ENCODE measurements at places on chromosomes 11 and 22. TPM values are rescaled to one million over a fixed set of nuclear protein-coding genes. Genes with fewer than 3 reads are reported as not detected.

- no peaks in the 10 kb centered on the region for H3K27me3 ChIP-seq
- H3K4me3 ChIP-seq, result no peak overlapping the region
- DNase-seq, result no peak
- no peak overlapping the region for H3K27ac ChIP-seq
- peaks cover 52% of the 10 kb centered on the region for H3K36me3 ChIP-seq
Observed at GRCh38 chr11:119025978-119026766, 4.5 kb downstream of the SLC37A4 start.

The TEF gene
- total RNA-seq, result 4.6 TPM

The OLFML1 gene
- total RNA-seq, result 0.16 TPM

DNA sequence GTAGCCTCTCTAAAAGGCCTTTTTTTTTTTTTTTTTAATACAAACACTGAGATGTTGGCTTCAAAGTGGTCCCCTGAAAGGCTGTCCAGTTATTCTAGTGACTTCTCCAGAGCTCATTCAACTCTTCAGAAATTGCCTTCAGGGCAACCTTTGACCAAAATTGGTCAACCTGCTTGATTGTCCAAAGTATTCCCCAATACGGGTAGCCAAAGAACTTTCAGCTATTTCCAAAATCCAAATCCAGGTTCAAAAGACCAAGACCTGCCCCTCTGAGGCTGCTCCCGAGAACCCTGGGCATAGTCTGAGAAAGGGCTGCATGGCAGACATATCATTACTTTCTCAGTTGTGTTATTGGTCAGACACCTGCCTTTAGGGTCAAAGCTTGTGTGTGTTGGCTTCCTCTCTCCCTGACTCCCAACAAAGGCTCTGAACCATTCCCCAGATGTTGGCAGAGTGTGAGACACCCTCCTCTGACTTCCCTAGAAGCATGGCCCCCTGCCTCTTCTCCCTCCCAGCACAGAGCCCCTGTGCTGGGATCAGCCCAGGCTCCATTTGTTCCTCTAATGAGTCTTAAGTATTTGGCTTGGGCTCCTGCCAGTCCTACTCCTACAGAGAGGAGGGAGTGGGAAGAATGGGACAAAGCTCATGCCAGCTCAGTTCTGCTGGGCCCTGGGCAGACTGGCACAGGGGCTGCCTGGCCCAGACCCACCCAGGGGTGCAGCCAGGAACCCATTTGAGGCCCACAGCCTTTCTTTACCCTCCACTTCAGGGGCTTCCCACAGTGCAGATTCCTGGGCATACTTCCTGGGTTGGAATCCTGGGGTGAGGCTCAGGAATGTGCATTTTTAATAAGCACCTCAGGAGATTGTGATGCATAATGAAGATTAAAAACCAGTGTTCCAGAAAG is 30.3 kb downstream of the TNKS1BP1 start:
- H3K27ac ChIP-seq, result no peak overlapping the region
- H3K4me1 ChIP-seq, result no peaks in the 10 kb centered on the region
- H3K4me3 ChIP-seq, result no peak overlapping the region
- DNase-seq, result no peak
- peaks cover 4% of the 10 kb centered on the region for H3K36me3 ChIP-seq

- peaks cover 35% of the 10 kb centered on the region for H3K36me3 ChIP-seq
- no peak overlapping the region for H3K4me3 ChIP-seq
- no peaks in the 10 kb centered on the region for H3K27me3 ChIP-seq
- no peak overlapping the region for H3K27ac ChIP-seq
- no peak for DNase-seq
Observed at GRCh38 chr11:113817162-113817561, 37.6 kb downstream of the CLDN25 start.

The ACTN3 gene
- total RNA-seq, result 0.26 TPM

DNA sequence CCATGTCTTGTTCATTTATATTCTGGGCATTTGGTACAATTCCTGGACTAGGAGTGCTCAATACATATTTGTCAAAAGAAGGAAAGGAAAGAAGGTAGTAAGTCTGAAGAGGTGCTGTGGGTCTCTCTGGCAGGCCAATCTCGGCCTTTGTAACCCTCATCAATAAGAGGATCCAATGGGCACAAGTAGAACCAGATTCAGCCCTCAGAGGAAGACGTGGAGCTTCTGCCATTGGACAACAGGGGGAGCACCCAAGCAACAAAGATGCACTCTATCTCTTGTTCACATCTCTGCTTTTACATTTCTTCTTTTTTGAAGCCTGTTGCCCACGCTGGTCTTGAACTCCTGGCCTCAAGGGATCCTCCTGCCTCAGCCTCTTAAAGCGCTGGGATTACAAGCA is 2.2 kb upstream of the VPS11 start:
- H3K27me3 ChIP-seq, result no peaks in the 10 kb centered on the region
- DNase-seq, result peak; percentile 54
- H3K4me3 ChIP-seq, result no peak overlapping the region
- H3K4me1 ChIP-seq, result peaks cover 33% of the 10 kb centered on the region

The CASP5 gene
- not detected for total RNA-seq

DNA sequence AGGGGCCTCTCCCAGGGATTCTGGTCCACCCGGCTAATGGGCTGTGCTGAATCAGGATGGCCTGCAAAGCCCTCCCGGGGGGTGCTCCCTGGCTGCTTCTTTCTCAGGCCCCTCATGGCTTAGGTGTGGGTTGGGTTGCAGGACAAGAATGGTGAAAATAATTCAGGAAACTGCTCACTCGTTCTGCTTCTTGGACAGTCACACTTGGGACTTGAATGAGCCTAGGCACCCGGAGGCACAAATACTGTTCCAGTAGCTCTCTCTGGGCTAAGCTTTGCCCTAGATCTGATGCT is 83.2 kb downstream of the TRIM29 start:
- no peak for DNase-seq
- H3K27ac ChIP-seq, result no peak overlapping the region
- H3K27me3 ChIP-seq, result no peaks in the 10 kb centered on the region

The ACCSL gene
- total RNA-seq, result not detected

The MYBPC3 gene
- not detected for total RNA-seq

The ZDHHC8 gene
- 102 TPM for total RNA-seq

- no peaks in the 10 kb centered on the region for H3K4me1 ChIP-seq
- no peak overlapping the region for H3K4me3 ChIP-seq
- no peaks in the 10 kb centered on the region for H3K27me3 ChIP-seq
- H3K36me3 ChIP-seq, result no peaks in the 10 kb centered on the region
Observed at GRCh38 chr11:30983776-30984441, 385.6 kb downstream of the DCDC1 start.

The CLCF1 gene
- 2.2 TPM for total RNA-seq

The MYOD1 gene
- total RNA-seq, result not detected

DNA sequence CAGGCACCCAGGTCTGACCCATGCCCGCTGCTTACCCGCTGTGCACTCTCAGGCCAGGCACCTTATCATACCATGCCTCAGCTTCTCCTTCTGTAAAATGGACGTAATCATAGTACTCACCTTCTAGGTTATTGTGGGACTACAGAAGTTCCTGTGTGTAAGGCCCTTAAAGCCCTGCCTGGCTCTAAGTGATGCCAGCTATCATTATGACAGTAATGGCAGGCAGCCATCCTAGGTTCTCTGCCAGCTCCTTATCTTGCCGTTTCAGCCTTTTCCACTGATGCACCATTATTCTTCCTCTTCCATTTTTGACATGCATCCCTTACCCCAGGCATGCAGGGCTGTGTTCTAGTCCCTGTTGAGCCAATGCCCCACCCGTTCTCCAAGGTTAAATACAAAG is 57.9 kb downstream of the DBX1 start:
- H3K4me3 ChIP-seq, result no peak overlapping the region
- DNase-seq, result no peak
- H3K27ac ChIP-seq, result no peak overlapping the region
- H3K27me3 ChIP-seq, result no peaks in the 10 kb centered on the region

DNA sequence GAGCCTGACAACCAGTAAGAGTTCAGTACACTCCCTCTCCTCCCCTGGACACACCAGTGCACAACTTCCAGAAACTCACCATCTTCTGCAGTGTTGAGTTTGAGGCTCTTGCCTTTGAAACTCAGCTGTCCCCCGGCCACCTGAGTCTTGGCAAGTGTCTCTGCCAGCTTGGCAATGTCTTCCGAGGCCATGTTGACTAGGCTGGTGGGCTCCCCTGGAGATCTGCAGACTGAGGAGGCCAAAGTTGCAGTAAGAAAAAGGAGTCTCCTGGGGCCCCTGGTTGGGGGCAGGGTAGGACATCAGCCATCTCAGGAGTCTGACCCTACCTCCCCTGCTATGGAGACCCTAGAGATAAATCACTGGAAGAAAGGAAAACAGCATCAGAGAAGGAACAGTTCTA is 5.1 kb downstream of the RANGAP1 start:
- DNase-seq, result no peak
- no peak overlapping the region for H3K27ac ChIP-seq
- peaks cover 9% of the 10 kb centered on the region for H3K4me1 ChIP-seq
- H3K4me3 ChIP-seq, result no peak overlapping the region
- no peaks in the 10 kb centered on the region for H3K27me3 ChIP-seq

The OR51E2 gene
- total RNA-seq, result not detected

- peaks cover 51% of the 10 kb centered on the region for H3K4me1 ChIP-seq
- peaks cover 11% of the 10 kb centered on the region for H3K27me3 ChIP-seq
- peak; percentile 49 for DNase-seq
- peak within 1 kb of the TSS; percentile 72 for H3K27ac ChIP-seq
- no peaks in the 10 kb centered on the region for H3K36me3 ChIP-seq
Observed at GRCh38 chr22:42649246-42650099, at the start of gene CYB5R3. CYB5R3 (minus strand) TSS chr22:42649392; CDS start chr22:42649315, 77 bp downstream.

- DNase-seq, result no peak
- H3K27me3 ChIP-seq, result no peaks in the 10 kb centered on the region
- H3K27ac ChIP-seq, result no peak overlapping the region
- no peak overlapping the region for H3K4me3 ChIP-seq
- H3K4me1 ChIP-seq, result no peaks in the 10 kb centered on the region
Observed at GRCh38 chr22:47165338-47166032, 403.0 kb downstream of the TBC1D22A start.

The OR5D14 gene
- total RNA-seq, result not detected
